ENCODE measurements at places on chromosomes 7 and 10.
A peak's percentile ranks its signal among the peaks of the same experiment; 100 is the strongest.

DNA sequence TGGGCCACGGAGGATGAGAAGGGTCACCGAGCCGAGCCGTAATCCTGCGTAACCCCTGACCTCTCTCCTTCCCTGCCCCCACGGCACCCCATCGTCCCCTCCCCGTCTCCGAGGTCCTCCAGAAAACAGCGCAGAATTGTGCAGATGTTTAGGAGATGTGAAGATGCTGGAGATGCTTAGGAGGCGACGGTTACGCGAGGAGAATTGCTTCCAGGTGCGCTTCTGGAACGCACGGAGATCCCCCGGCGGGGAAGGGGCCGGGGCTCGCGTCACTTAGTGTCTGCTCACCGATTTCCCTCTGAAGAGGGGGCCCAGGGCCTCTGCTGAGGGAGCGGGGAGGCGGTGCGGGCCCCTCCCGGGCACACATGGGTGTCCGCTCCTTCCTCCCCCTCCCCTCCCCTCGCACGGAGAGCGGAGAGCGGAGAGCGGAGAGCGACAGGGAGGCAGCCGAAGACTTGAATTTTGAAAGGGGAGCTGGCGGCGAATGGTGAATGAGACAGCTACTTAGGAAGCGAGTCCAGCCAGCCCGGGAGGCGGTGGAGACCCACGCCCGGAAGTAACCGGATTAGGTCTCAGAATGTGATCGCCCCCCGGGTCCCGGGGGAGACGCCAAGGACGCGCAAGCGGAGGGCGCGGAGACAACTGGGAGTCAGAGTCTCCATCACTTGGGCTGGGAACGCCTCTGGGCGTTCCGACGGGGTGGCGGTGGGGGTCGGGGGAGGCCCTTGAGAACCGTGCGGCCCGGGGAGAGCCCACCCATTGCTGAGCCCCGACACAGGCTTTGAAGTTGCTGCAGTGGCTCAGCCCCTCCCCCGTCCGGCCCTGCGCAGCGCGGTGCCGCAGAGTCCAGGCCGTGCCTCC, 8.7 kb upstream of the EN2 start:
- no peak for DNase-seq

GRCh38 chr10:85606401-85606800, 760.2 kb downstream of the GRID1 start:
- no peak for DNase-seq

DNA sequence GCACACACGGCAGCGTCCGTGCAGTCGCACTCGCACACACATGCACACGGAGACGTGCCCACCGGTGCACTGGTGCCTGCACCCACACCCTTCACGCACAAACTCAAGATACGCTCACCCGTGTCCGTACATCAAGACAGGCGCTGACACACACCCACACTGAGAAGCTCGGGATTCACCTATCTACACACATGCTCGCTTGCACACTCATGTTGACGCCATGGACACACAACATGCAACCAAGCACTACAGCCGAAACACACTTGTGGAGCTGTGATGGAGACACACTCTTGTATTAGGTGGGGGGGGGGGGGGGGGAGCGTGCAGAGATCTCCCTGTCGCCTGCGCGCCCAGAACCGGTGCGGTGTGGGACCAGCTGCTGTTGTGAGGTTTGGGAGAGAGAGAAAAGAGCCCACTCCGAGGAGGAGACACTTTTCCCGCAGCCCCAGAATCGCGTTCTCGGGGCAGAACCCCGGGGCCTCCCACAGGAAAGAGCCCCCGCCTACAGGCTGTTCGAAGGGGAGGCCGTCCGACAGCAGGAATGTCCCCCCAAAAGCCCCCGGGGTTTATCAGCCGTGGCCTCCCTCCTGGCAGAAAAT, 605 bp upstream of the NFKB2 start:
- DNase-seq: peak; percentile 32

DNA sequence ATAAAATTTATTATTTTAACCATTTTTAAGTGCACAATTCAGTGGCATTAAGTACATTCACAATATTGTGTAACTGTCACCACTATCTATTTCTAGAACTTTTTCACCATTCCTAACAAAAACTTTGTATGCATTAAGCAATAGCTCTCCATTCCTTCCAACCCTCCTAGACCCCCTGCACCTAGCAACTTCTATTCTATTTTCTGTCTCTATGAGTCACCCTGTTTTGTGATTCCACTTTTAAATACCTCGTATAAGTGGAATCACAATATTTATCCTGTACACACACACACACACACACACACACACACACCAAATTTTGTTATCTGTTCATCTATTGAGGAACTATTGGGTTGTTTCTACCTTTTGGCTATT, 89.2 kb downstream of the ARID5B start:
- no peak for DNase-seq

DNA sequence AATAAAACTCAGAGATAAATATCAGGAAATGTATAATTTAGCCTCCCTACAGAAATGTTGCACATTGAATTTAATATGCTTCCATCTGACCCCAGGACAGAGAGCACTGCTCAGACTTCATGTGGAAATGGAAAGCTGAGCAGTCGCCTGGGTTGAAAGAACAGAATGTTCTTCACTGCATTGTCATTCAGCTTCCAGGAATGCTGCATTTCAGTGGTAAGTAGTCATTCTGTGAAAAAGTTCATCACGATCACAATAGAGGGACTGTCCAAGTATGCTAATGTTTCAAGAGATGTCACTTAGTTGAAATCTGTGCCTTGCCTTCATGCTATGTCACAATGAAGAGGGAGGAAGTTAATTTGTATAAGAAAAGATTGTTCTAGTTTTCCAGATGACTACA, 147.3 kb downstream of the NRCAM start:
- DNase-seq: no peak

DNA sequence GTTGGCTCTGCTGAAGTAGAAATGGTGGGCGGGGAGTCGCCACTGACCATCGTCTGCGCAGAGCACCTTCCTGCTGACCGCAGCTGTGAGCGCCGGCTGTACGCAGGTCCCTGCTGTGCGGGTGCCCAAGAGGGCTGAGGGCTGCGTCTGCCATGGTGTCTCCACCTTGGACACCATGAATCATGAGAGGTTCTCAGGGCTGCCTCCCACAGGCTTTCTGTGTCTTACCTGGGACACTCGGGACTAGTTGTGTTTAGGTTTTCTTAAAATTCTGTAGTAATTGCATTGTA, 44.9 kb upstream of the PRKAR1B start:
- no peak for DNase-seq

- DNase-seq: no peak
These were observed 1.3 kb downstream of the ZMIZ2 start for GRCh38 chr7:44749992-44750391.

DNA sequence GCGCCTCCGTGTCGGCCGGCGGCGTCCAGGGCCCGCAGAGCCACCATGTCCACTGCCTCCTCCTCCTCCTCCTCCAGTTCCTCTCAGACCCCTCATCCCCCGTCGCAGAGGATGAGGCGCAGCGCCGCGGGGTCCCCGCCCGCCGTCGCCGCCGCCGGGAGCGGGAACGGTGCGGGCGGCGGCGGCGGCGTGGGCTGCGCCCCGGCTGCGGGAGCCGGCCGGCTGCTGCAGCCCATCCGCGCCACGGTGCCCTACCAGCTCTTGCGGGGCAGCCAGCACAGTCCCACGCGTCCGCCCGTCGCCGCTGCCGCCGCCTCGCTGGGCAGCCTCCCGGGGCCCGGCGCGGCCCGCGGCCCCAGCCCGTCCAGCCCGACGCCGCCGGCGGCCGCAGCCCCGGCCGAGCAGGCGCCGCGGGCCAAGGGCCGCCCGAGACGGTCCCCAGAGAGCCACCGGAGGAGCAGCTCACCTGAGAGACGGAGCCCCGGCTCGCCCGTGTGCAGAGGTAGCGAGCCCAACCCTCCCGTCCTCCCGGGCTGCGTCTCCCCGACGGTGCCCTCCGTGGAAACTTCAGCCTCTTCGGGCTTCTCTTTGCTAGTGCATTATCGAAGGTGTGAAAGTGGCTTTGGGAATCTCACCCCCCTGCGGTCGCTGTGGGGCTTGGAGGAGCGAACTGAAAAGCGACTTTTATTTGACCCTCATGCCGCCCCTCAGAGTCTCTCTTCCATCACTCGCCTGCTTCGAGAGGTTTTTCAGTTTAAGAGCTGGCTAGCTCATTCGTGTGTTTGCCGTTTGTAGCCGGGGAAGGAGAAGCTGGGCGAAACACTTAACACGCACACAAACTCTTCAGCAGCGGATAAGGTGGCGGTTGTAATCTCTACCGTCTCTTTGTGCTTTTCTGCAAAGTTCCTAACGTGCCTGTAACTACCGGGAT, 975 bp downstream of the GLCCI1 start:
- no peak for DNase-seq

DNA sequence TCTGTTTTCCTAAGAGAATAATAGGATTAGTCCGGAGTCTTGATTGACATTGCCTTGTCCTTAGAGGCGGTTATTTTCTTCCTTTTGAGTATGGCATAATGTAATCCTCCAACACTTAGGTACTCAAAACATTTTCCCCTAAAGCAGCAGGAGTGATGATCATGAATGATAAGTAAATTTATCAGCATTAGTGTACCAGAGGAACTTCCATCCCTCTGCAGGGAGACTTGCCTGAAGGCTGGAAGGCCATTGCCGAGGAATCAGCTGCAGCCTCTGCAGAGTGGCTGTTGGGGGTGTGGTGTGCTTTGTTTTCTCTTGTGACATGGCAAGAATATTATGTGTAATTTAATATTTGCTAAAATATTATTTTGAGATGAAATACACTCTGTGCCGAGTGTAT, 56.8 kb downstream of the RAB11FIP2 start:
- DNase-seq: no peak

DNA sequence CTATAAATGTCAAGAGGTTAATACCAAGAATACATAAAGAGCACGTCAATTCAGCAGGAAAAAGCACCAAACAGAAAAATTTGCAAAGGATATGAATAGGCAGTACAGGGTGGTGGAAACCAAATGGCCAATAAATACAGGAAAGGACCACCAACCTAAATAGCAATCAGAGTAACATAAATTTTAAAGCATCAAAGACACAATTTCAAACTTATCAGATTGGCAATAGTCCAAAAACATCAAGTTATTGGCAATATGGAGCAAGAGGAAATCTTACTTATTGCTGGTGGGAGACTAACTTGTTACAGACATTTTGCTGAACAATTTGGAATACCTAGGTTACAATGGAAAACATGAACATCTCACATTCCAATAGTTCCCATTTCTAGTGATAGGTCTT, 24.1 kb downstream of the SYPL1 start:
- DNase-seq: no peak

DNA sequence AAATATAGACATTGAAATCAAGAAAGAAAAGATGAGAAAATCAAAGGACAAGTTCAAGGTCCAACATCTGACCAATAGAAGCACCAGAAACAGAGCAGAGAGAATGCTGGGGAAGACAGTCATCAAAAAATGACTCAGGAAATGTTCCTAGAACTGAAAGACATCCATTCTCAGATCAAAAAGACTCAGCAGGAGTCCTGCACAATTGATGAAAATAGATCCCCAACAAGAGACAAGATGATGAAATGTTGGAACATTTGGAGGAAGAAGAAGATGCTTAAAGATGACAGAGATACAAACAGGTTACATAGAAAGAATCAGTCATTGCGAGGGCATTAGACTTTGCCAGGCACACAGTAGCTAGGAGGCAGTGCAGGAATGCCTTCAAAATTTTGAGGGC, 30.0 kb upstream of the EIF5AL1 start:
- DNase-seq: no peak

DNA sequence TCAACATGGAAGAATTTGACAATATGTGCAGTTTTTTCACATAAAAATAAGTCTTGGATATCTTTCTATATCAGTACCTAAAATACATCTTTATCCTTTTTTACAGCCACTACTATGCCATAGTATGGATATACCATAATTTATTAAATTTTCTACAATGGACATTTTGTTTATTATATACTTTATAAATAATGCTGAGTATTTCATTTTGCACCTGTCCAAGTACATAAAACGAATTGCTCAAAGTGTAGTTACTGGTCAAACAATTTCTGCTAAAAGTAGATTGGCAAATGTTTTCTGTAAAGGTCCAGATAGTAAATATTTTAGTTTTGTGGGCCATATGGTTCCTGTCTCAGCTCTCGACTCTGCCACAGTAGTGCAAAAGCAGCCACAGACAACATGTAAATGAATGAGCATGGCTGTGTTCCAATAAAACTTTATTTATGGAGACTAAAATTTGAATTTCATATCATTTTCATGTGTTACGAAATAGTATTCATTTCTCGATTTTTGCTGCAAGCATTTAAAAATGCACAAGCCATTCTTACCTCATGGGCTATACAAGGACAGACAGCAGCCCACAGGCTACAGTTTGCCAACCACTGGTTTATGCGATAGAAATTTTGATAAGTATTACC, 96.9 kb upstream of the STEAP1B start:
- DNase-seq: no peak

- DNase-seq: no peak
These were observed 150.9 kb downstream of the POLR1F start for GRCh38 chr7:19557726-19558465.

GRCh38 chr7:27172315-27172774, 1.8 kb downstream of the HOXA10 start:
- DNase-seq: no peak

GRCh38 chr7:77282897-77283296, 83.3 kb upstream of the FGL2 start:
- DNase-seq: no peak

DNA sequence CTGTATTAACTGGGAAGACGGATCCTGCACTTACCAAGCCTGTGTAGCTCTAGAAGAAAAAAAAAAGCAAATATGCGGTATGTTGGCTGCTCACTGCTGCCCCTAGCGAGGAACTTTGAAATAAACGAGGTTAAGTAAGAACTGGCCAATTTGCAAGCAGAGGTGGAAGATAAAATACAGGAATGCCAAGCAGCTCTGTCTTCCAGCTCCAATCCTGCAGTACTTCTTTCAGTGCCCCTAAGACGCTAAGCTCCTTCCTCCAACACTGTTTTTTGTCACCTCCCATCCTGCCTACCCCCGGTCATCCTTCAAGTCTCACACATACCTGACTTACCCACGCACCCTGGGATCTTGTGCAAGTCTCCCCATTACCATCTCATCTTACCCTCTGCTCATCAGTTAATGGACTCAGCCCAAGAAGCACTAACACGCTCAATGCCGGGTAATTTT, 809 bp downstream of the C10orf143 start:
- DNase-seq: peak; percentile 53

DNA sequence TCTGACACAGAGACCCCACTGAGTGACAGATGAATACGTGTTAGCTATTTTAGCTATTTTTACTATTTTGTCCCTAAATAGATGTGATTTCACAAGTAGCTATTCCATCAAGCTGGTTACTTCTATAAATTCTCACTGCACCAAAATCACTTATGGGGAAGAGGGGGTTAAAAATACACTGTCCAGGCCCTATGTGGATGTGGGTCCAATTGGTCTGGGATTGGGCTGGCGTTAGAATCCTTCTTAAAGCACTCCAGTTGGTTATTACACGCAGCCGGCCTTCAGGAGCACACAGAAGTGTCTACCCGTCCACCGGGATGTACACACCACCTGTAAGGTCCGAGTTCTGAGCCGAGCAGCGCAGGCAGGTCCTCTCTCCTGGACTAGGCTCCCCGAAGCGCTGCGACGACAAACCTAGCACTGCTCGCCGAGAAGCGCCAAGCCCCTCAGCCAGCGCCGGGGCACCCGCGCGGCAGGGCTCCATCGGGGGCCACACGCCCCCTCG, 222.3 kb upstream of the MKLN1 start:
- DNase-seq: no peak

Measured in stimulated activated CD8-positive, alpha-beta memory T cell treated with anti-CD3 and anti-CD28 coated beads, Interleukin-7, amount 100 ng/mL, for 4 hours (primary cell).